ENCODE measurements at places on chromosomes 3 and 15.

- no peak for DNase-seq
These were observed 41.4 kb downstream of the MUC20 start for GRCh38 chr3:195762249-195762585.

- no peak for DNase-seq
These were observed 1362.1 kb downstream of the ROBO1 start for GRCh38 chr3:78405745-78406144.

GRCh38 chr3:7734456-7734855 is 767.2 kb upstream of the LMCD1 start:
- DNase-seq = no peak

- DNase-seq = no peak
These were observed 260.8 kb downstream of the CGGBP1 start for GRCh38 chr3:87797872-87798566.

DNA sequence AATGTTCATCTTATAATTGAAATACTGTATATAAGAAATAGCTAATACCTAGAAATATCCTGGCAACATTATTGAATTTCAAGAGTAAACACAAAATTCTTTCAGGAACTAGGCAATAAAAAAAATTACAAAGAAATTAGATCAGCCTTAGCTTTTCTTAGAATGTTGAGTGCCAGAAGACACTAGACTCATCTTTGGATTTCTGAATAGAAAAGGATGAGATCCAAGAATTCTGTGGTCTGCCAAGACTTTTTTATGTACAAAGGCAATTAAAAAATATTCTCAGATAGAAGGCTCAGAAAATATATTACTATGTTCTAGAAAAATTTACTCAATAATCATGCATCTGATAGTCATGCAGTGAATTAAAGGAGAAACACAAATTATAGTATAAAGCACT is 294.5 kb upstream of the CDIN1 start:
- no peak for DNase-seq

- DNase-seq = no peak
These were observed 42.5 kb upstream of the ANKRD34C start for GRCh38 chr15:79240036-79240435.

- no peak for DNase-seq
These were observed 6.7 kb upstream of the RPL14 start for GRCh38 chr3:40450438-40450837.

DNA sequence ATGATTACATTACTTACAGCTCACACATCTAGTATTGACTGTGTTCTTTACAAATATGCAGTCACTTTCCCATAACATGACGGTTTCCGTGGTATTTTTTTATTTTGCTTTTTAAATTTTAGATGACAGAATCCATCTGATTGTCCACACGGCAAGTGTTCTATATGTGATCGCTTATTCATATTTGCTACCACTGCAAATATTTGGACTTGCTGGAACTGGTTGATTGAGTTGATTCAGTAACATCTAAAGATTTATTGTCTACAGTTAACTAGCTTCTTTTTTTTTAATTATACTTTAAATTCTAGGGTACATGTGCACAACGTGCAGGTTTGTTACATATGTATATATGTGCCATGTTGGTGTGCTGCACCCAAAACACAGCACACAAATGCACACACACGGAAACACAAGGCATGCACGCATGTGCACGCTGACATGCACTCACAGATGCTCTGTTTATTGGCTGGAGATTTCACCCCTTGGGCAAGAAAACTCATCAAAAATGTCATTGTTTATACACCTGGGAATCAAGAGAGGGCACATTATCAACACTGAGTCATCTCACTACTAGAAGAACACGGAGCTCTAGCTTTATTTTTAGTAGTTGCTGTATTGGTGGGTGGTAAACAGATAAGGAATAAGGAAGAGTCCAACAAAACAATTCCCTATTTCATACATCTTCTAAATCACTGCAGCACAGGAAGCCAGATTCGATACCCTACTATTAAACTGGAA is 16.4 kb downstream of the ARRDC4 start:
- DNase-seq = no peak
